SK-N-SH (cell line): ENCODE measurements at places on chromosomes 3 and 15.
A peak's percentile ranks its signal among the peaks of the same experiment; 100 is the strongest.

DNA sequence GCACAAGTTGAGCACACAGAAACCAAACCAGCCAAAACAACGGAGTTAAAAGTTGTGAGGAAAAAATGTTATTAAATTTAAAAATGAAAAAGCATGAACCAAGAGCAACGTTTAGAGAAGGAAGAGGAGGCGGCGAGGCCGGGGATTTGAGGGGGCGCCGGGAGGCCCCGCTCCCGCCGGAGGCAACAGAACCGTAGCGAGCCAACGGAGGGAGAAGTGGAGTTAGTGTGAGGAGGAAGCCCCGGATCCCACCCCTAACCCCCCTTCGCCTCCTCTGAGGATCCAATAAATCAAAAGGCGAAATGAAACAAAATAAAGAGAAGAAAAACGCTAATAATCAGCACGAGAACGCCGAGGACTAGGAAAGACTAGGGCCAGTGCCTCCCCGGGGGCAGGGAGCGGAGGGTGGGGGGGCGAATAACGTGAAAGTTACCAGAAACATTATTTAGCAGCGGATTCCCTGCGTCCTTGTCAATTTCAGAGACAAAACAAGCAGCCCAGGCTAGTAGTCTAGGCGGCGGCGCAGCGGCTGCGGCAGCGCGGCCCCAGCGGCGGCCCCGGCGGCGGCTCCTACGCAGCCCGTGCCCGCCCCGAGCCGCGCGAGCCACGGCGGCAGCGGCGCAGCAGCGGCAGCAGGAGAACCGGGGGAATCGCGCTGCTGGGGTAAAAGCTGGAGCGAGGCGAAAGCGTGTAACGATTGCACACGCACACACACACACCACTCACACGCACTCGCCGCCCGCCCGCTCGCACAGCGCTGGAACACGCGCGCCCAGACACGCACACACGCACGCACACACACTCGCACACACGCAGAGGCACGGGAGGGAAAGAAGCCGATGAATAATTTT lies 1.7 kb downstream of the MEIS2 start:
- DNase-seq: peak; percentile 53

- DNase-seq: peak; percentile 40
Measured at GRCh38 chr15:63264688-63265293, 12.6 kb upstream of the APH1B start.

GRCh38 chr3:148707601-148708380 lies 10.1 kb downstream of the AGTR1 start:
- DNase-seq: no peak

GRCh38 chr3:24622138-24622537 lies 127.5 kb upstream of the THRB start:
- no peak for DNase-seq

- peak; percentile 9 for DNase-seq
Measured at GRCh38 chr15:47439146-47440111, 277.9 kb upstream of the SEMA6D start.

GRCh38 chr15:99614749-99615288 lies 49.0 kb downstream of the MEF2A start:
- no peak for DNase-seq

GRCh38 chr3:32454111-32454510 lies 48.5 kb downstream of the CMTM6 start:
- DNase-seq: no peak

DNA sequence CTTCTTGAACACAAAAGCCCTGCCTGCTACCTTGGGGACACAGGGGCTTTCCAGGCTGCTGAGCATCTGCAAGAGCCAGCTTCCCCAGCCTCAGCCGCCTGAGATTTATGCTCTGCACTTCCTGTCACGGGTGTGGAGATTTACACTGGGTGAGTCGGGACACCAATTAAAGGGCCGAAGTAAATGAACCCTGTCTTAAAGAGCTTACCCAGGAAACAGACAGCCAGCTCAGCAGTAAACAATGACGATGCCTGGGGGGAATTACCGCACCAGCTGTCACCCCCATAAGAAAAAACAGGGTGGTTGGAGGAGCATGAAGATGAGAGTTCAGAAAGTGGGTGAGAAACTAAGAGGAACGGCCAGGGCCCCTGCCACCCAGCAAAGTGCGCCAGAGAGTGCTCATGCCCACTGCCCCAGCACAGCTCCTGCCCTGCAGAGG lies 37.5 kb upstream of the IQSEC1 start:
- DNase-seq: no peak

- peak; percentile 28 for DNase-seq
Measured at GRCh38 chr3:53193466-53194209, 32.6 kb downstream of the PRKCD start.

GRCh38 chr3:51408021-51408420 lies 16.9 kb downstream of the RBM15B start:
- no peak for DNase-seq

GRCh38 chr3:23175341-23176083 lies 27.6 kb upstream of the UBE2E2 start:
- DNase-seq: no peak

DNA sequence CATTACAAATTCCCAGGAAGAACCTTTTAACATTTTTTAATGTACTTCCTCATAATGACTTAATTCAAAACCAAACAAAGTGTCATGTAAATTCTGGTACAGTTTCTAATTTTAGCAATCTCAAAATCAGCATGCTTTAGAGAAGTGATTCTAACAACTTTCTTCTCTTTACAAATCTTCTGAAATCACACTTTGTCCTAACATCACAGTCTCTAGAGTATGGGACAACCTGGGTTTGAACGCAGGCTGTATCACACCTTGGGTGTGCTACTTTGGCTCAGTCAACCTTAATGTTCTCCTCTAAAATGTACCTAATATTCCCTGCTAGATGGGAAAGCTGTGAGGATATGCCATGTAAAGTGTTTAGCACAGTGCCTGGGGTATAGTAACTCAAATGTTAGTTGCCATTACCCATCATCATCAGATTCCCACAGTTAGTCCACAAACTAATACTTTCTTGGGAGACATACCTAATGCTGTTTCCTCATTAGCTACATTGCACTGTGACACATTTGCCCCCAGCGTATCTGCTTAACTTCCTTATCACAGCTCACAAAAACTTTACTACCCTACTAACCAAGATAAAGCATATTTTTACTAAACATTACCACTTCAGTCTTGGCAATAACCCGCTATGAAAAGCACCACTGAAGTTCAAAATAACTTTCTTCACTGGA lies 3.1 kb downstream of the TSPAN3 start:
- no peak for DNase-seq

- DNase-seq: no peak
Measured at GRCh38 chr15:52158084-52158765, 33.0 kb downstream of the GNB5 start.

DNA sequence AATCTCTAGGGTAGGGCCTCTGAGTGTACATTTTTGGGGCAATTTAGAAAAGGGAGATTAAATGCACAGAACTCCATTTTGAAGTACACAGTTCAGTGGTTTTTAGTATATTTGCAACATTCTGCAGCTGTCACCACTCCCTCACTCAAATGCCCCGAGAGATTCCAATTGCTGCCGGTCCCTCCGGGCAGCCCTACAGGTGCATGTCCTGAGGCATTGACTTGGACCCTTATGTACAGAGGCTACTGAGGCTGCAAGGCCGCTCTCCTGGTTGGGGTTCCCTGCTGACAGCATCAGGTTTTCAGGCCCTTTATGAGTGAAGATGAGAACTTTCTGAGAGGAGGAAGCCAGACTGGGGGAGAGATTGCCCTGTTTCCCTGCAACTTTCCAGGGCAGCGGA lies 39.6 kb downstream of the SMAD6 start:
- no peak for DNase-seq

GRCh38 chr15:71508081-71508682 lies 302.2 kb upstream of the NR2E3 start:
- no peak for DNase-seq

DNA sequence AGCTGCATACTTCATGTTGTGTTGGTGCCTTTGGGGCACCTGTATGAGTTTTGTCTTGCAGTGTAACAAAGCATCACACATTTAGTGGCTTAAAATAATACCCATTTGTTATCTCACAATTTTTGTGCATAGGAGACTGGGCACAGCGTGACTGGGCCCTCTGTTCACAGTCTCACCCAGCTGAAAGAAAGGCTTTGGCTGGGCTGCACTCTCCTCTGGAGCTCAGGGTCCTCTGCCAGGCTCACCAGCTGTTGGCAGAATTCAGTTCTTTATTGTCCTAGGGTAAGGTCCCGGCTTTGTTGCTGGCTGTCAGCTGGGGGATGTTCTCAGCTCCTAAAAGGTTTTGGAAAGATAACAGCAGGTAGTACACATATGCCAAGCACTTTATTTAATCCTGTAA lies 263.3 kb downstream of the CLSTN2 start:
- no peak for DNase-seq

DNA sequence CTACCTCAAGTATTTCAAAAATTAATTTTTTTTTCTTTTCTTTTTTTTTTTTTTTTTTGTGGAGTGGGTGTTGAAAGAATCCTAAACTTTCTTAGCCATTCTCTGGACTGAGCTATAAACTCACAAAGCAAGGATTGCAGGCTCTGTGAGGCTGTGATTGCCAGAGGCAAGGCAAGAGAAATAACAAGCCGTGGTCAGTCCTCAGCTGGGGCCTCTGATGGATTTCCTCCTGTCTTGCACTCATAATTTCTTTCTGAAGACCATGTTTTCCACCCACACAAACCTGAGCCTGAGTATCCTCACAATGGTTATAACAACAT lies 1.3 kb downstream of the CX3CR1 start:
- no peak for DNase-seq

- DNase-seq: no peak
Measured at GRCh38 chr15:99485992-99486370, 79.8 kb upstream of the MEF2A start.

DNA sequence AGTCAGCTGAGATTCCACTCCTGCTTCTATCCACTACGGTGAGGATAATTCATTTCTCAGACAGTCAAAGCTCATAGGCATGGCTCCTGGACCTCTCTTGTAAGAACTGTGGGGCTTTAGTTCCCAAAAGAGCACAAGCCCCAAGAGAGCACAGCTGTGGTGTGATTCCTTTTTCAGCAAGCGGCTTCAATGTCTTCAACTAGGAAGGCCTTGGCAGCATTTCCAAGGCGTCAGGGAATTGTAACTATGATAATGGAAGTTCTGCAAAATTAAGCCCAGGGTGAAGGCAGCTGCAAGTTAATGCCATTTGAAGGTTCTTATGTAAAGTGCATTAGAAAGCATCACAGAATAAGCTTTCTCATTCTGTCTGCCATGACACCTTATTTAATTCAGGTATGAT lies 657.1 kb downstream of the GRM7 start:
- DNase-seq: no peak

- peak; percentile 33 for DNase-seq
Measured at GRCh38 chr3:137762674-137763593, 1.2 kb upstream of the SOX14 start.

GRCh38 chr3:187295316-187296034 lies 3.9 kb upstream of the MASP1 start:
- no peak for DNase-seq

DNA sequence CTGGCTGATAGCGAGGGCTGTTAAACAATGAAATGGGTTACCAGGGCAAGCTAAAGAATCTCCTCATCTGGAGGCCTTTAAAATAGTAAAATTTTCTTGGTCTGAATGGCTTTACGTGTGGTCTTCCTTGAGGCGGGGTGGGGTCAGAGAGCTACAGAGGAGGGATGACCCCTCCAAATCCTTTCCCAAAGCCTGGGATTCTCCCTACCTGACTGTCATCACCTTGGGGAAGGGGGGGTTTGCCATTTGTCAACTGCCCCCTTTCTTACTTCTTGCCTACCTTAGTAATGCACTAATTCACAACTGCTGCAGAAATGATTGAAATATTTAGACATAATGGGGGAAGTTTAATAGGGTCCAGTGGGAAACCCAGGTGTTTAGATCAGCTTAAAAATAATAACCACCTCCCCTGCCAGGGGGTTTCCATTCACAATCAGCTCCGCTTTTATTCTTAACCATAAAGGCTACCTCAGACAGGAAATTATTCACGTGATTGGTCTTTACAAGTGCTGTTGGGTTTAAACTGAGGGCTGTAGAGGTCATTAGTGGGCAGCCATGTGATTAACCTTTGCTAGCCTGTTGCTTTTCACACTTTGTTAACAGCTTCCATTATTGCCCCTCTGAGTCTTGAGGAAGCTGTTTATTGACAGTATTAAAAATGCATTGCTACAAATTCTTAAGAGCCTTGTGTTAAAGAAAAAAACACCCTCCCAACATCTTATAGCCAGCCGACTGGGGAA lies 276.5 kb upstream of the ATP11B start:
- DNase-seq: no peak

DNA sequence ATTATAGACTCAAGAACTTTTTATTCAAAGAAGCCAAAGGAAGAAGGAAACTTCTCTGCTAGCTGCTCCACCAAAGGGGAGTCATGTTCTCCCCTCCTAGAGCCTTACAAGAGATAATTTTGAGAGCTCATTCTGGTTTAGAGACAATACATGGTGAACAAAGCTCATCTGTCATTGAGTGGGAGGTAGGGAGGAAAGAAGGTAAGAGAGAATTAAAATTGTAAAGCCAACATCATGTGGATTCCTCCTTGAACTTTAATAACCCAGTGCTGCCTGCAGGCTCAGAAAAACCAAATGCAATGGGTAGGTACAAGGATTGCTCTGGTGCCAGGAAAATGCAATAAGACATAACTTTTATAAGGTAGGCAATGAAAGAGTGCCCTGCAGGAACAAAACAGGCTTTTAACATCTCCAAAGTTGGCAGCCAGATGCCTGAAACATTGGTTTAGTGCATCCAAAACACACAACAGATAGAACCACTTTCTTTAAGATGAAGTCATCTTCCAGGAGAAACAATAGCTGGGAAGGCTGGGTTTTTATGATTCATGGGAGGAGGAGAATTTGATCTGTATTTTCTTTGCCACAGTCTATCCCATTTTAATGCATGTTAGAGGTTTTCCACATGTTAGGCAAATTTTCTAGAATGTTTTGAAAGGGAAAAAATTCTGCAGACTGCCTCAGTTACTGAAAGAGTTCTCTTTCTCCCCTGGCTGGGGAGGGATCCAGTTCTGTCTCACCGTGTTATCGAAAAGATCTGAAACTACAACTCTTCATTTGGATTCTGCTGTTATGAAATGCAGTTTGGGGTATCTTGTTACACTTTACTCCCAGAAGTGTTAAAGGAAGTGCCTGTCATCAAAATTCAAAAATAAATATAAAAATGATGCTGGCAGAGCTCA lies 11.3 kb upstream of the ARHGEF3 start:
- DNase-seq: no peak

DNA sequence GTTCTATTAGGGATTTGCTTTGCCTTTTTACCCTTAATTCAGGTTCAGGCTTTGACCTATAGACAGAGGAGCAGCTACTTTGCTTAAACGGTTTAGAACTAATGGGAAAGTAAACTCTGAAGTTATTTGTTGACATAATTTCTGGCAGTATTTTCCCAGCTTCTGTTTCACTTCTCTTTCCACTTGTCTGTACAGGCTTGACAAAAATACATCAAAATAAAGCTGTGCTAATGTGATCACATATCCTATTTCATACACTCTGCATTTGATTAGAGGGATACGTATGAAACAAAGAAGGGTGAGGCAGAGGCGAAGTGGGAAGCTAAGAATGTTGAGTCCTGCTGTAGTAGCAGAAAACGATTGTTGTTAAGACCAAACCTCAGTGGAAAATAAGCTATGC lies 389.1 kb upstream of the RARB start:
- no peak for DNase-seq

DNA sequence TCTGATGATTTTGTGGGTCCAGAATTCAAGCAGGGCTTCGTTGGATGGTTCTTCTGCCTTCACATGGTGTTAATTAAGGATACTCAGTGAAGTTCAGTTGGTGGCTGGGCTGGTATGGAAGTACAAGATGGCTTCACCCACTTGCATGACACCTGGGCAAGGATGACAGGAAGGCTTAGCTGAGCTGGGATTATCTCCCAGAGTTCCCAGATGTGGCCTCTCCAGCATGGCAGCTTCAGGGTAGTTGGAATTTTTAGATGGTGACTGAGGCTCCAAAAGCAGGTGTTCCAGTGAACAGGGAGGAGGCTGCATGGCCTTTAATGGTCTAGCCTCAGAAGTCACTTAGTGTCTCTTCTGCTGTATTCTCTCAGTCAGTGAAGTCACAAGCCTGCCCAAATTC lies 135.5 kb downstream of the THRB start:
- no peak for DNase-seq
